Activated T-cell treated with anti-CD3 and anti-CD28 coated beads for 48 hours (primary cell): ENCODE measurements at places on chromosomes 7 and 10.
A peak's percentile ranks its signal among the peaks of the same experiment; 100 is the strongest.

DNA sequence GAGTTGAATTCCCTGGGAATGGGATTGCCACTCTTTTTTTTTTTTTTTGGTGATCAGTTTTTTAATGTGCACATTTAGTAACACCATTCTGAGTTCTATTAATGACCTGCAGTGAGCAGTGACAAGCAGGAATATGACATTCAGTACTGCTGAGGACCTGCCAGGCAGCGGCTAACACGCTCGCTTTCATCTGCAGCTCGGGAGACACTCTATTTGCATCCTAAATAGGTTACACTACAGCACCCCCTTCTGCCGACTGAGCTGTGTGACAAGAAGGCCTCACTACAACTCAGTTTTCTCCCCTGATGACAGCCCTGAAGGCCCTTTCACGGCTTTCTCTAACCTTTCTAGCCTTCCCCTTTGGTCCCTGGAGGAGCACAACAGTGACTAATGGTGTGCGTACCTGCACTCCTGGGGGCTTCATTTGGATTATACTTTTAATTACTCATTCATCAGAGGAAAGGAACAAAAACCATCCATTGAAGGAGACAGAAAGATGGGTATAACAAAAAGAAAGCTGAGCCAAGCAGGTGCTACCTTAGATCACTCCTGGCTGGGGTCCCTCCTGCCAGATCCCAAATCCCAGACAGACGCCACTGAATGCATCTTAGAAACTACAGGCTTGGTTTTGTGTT lies 872.4 kb downstream of the LRMDA start:
- peak; percentile 2 for DNase-seq

- DNase-seq = peak; percentile 35
These were observed 96.7 kb upstream of the EFCAB10 start for GRCh38 chr7:105677817-105678573.

DNA sequence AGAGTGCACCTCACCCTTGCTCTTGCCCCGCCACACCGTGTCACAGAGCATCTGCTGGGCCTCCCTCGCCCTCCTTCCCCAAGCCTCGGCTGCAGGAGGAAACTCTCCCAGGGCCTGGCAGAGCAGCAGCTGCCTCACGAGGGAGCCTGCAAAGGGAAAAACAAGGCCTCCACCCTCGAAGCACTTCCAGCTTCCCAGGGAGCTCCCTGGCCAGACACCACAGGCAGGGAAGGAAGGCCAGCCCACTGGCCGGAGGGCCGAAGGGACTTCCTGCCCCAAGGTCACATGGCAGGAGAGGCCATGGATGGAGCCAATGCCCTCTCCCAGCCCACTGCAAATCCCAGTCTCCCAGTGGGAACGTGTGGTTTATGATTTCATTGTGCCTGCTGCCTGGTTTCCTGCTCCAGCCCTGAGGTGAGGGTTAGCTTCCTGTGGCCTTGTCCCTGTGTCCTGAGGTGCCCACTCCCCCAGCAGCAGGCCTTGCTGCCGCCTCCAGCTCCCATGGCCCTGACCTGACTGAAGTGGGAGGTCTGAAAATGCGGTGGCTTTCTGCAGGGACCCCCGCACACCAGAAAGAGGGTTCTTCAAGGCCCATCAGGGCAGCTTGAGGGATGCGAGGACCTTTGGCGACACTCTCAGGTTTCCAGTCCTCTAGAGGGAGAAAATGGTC lies 100.5 kb upstream of the PPIF start:
- DNase-seq = no peak

DNA sequence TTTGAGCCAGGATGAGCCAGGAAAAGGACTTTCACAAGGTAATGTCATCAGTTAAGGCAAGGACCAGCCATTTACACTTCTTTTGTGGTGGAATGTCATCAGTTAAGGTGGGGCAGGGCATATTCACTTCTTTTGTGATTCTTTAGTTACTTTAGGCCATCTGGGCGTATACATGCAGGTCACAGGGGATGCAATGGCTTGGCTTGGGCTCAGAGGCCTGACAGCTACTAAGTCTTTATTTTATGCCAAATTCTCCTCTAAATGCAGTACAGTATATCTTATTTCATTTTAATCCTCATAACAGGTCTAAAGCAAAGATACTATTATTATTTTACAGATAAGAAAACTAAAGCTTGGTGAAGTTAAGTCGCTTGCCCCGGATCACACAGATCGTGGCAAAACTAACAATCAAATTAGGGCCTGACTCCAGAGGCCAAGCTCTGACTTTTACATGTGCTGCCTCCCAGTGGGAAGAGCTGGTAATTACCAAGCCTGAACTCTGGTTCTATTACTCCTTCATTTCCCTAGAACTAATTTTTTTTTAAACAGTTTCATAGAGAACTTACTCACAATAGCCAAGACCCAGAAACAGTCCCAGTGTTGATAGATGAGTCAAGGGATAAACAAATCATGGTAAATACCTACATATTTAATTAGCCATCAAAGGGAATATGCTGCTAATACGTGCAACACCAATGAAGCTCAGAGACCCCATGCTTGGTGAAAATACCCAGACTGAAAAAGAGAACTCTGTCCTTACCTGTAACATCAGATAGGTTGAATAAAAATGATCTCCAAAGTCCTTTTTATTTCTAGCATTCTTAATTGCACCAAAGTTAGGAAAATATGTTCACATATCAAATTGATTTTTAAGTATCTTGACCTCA lies 35.4 kb downstream of the C7orf25 start:
- DNase-seq = peak; percentile 51

DNA sequence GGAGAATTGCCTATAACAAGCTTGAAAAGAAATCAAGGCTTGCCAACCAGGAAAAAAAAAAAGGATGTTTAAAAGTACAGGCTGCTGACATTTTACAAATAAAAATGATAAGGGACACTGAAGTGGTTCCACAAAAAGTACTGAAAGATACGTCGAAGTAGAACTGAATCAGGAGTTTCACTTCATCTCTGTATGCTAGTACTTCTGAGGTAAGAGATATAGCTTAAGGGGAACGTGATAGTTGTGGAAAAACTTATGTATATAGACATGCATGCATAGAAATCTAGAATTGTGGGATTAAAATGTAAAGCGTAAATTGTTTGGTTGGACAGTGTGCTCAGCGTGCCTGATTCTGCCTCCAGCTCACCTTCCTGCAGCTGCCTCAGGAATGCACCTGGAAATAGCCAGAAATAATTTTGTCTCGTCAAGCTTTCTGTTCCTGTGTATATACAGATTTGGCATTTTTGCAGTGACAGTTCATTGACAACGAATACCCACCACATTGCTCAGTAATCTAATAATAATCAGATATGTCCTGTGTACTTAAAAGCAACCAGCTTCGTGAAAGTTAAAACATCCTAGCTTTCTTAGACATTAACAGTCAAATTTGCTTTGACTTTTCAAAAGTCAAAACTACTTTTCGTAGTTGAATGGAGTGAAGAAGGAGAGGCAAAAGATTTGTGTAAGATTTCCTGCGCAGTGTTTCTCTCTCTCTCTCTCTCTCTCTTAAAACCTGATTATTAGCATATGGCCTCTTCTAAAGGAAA lies 1.4 kb downstream of the SOSTDC1 start:
- no peak for DNase-seq

DNA sequence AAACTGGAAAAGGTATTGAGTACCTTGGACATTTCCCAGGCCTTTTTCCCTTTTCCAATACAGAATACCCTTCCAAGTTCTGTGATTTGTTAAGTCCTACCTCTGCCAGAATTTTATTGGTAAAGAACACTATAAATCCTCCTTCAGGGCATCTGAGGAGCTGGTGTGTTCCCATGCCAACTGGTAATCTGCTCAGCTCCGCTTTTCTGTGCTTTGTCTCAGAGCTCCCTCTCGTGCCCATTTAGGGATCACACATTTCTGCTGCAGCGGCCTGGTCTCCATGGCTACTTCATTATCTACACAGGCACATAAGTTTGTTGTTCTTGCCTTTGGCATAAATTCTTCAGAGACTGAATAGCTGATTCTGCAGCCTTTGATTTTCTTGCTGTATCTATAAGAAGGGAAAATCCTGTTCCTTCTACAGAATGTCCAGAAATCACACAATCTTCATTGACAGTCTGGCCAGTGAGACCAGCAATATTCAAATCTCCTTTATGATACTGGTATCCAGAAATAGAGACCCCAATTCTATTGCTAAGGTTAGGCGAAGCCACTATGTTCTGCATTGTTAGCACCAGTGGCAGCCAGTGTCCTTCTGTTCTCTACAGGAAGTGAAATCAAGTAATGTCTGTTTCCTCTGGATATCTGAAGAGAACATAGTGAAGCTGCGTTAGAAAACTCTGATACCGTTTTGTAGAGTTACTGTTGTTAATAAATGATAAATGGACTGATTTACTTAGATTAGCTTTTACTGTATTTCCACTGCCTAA lies 51.9 kb downstream of the DENND11 start:
- DNase-seq = no peak

DNA sequence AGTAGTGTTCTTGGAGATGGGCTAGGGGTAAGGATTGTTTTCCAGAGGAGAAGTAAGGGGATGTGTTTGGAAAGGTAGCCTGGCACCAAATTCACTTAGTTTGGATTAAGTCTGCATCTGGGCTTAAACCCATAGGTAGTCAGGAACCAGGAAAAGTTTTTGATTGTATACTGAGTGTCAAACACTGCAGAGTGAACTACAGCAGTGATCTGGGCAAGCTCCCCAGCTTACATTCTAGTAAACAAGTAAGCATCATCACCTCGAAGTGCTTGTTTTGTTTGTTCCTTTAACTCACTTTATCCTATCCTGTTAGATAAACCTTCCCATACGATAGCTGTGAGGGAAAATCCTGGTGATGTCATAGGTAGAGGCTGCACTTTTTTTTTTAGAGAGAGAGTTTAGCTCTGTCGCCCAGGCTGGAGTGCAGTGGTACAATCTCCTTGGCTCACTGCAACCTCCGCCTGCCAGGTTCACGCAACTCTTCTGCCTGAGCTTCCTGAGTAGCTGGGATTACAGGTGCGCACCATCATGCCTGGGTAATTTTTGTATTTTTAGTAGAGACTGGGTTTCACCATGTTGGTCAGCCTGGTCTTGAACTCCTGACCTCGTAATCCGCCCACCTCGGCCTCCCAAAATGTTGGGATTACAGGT lies 2.4 kb downstream of the RPS24 start:
- no peak for DNase-seq

DNA sequence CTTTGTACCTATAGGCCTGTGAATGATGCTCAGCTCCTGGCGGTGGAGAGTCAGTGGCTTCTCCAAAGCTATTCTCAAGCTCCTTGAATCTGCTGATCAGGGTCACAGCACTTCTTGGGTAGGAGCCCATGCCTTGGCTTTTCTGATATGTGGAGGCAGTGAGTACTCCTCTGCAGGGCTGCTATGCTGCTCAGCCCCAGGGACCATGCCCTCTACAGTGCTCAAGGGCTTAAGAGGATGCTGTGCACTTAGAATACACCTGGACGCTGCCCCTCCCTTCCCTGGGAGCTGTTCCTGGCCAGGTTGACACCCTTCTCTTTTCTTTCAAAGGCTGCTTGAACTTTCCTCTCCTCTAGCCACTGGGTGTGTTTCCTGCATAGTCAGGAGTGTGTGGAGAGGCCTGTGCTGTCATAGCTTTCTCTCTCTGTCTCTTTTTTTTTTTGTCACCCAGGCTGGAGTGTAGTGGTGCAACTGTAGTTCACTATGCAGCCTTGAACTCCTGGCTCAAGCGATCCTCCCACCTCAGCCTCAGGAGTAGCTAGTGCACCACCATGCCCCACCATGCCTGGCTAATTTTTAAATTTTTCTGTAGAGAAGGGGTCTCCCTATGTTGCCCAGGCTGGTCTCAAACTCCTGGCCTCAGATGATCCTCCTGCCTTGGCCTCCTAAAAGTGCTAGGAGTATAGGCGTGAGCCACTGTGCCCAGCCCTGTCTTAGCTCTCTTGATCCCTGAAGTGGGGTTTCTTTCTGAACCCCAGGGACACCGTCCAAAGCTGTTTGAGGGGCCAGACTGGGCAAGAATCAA lies 113.9 kb downstream of the KIF20B start:
- DNase-seq = no peak

GRCh38 chr7:35036361-35037171 lies 719 bp downstream of the DPY19L1 start:
- DNase-seq = peak; percentile 9

DNA sequence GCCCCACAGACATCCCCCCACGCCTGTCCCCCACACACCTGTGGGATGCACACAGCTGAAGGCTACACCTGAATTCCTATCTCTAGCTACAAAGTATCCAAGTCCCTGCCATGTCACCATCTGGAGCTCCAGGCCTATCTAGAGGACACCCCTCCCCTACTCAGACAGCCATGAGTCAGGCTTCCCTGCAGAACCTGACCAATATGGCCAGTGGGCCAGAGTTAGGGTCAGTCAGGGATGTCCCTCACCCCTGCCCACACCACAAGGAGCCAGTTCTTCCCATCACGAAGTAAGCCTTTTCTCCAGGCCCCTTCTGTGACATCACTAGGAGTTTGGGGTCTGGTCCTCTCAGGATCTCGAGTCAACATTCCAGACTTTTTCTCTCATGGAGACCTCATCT lies 10.6 kb upstream of the SLC18A3 start:
- no peak for DNase-seq
